Activated CD8-positive, alpha-beta memory T cell treated with anti-CD3 and anti-CD28 coated beads for 48 hours (primary cell): ENCODE measurements at places on chromosomes 11 and 22.

DNA sequence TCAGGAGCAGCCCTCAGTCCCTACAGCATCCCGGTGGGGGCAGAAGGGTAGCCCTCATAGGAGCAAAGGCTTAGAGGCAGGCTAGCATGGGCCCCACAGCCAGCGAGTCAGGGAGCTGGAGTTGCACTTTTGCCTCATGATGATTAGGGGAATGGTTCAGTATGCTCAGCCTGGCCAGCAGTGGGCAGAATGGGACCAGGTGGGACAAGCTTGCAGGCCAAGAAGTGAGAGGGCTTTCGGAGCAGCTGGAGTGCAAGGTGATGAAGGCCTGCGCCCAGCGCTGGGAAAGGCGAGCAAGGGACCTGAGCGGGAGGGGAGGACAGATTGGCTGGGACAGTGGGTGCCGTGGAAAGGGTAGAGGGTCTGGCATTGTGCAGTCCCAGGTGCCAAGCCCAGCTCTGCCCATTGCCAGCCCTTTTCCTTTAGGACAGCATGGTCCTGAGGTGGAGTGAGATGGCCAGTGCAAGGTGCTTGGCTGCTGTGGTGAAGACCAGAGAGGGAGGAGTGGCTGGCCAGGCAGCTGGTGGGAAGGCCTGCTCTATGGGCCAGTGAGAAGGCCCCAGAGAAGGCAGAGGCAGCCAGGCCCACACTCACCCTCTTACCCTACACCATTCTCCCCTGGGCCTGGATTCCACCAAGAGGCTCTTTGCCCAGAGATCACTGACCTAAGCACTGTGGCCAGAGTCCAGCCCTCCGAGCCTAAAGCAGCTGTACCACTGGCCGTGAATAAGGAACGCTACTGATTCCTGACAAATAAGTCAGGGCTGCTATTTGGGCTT is 47.9 kb upstream of the SUSD2 start:
- DNase-seq, result no peak

GRCh38 chr11:94638902-94639373 is 71.8 kb downstream of the PIWIL4 start:
- no peak for DNase-seq

DNA sequence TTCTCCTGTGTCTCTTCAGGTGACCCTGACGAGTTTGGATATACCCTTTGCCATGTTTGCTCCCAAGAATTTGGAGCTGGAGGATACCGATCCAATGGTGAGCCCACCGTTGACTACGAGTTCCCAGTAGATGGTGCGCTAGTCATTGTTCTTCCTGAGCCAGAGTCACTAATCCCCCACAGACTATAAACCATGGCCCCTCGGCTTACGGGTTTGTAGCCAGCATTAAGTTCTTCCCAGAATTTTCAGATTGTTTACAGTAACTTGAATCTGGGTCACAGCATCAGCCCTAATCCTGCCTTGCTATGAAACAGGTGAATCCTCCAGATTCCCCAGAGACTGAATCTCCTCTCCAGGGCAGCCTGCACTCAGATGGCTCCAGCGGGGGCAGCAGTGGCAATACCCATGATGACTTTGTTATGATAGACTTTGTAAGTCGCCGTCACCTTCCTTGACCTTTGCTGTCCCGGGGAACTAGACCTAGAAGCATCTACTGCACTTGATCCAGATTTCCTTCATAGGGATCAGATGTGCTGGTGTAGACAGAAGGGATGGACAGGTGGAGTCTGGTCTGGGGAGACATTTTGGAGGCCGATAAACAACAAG is 31.8 kb downstream of the ARHGAP1 start:
- no peak for DNase-seq

GRCh38 chr11:71488681-71489270 is 35.8 kb downstream of the NADSYN1 start:
- DNase-seq, result no peak

GRCh38 chr11:128551058-128551457 is 36.3 kb downstream of the ETS1 start:
- DNase-seq, result no peak

- no peak for DNase-seq
Measured at GRCh38 chr11:45265969-45266675, 20.0 kb downstream of the SYT13 start.

- no peak for DNase-seq
Measured at GRCh38 chr22:24319451-24319850, 48.8 kb downstream of the SPECC1L start.

DNA sequence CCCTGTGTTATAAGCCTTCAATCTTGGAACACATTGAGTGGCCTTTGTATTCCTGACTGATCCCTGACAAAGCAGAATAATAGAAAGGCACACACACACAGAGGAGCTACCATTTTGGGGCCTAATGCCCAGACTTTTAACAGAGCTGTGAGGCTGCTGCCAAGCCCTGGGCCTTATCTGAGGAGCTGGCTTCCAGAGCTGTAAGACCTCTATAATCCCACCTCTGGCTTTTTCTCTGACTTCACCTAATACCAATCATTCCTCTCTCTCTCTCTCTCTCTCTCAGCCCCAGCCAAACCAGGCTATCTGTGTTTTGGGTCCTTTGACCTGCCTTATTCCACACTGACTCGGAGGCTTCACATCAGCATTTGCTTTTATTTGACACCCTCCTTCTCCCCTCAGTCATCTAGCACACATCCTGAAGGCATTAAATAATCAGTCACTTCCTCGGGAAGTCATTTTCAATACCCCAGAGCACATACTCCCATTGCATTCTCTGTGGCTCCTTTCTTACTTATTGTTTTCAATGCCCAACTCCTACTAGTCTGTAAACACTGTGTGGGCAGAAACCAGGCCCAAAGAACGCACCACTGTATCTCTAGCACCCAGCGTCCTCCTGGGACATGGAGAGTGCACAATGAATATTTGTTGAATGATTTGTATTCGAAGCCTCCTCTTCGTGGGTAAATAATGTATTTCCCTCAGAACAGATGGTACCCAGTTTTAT is 21.2 kb upstream of the TRIM44 start:
- DNase-seq, result no peak

- DNase-seq, result no peak
Measured at GRCh38 chr11:134120921-134121526, 52.2 kb downstream of the JAM3 start.

DNA sequence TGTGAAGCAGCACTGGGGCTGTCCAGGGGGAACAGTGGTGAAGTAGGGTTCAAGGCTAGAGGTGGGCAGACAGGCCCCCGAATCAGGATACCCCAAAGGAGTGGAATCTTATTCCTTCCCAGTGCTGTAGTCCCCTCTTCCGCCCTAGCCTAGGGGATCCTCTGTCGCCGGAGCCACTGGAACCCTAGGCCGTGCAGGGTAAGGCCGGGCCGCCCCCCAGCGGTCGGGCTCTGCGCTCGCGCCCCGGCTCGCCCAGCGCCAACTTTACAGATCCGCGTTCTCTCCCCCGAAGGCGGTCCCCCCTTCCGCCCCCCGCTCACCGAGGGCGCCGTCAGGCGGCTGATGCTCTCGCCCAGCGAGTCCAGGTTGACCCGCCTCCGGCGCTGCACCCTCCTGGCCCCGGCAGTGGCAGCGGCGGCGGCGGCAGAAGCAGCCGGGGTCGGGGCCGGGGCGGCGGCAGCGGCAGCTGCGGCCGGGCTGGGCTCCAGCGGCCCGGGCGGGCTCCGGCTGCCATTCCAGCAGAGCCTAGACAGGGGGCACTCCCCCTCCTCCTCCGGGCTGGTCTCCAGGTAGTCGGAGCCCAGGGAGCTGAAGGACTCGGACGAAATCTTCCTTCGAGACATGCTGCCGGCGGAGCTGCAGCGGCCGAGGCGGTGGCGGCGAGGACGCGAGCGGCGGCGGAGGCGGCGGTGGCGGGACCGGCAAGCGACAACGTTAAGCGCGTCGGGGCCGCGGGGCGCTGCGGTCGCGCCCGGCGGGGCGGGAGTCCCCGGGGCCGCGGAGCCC is 650 bp downstream of the GUCY1A2 start:
- peak; percentile 2 for DNase-seq
